ENCODE measurements at places on chromosomes 6 and 20. TPM values are rescaled to one million over a fixed set of nuclear protein-coding genes. Genes with fewer than 3 reads are reported as not detected.

GRCh38 chr6:15987569-15987968, 141.3 kb upstream of the MYLIP start:
- no peaks in the 10 kb centered on the region for H3K4me1 ChIP-seq
- H3K4me3 ChIP-seq = no peak overlapping the region
- no peak overlapping the region for H3K27ac ChIP-seq
- no peaks in the 10 kb centered on the region for H3K36me3 ChIP-seq
- no peaks in the 10 kb centered on the region for H3K27me3 ChIP-seq
- no peak for DNase-seq

UFL1 gene
- 25.1 TPM for polyA plus RNA-seq

FAM209A gene
- 0.30 TPM for polyA plus RNA-seq

CLPSL1 gene
- polyA plus RNA-seq = not detected

Measured in CD4-positive, alpha-beta memory T cell (primary cell).